ENCODE measurements at places on chromosomes 2 and 18. TPM values are rescaled to one million over a fixed set of nuclear protein-coding genes. Genes with fewer than 3 reads are reported as not detected.

The KATNAL2 gene
- total RNA-seq: 6.0 TPM

The SPATS2L gene
- 115 TPM for total RNA-seq

The C2orf80 gene
- total RNA-seq: not detected

The SIX3 gene
- not detected for total RNA-seq

DNA sequence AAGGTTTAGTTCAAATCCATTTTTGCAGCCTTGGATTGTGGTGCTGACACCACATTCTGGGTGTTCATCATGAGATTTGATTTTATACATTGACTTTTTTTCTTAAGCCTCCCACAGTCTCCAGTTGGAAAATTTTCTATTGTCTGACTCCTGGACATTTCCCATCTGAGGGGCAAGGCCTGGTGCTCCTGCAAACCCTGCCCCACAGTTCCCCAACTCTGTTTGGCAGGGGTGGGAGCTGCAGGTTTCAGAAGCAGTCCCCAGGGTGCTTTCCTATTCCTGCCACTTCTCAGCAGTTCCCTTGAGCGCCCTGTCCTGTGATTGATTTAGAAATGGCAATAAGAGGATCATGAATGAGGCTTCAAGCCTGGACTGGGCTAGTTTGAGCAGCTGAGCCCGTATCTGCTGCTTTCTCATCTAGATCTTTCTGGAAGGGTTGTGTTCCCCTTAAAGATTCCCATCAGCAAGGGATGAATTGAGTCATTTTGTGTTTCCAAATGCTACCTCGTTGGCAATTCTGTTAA is 77.0 kb downstream of the CIB4 start:
- no peak for DNase-seq

GRCh38 chr2:147390475-147390874 is 454.4 kb upstream of the ACVR2A start:
- no peak for DNase-seq

- no peak for DNase-seq
Observed at GRCh38 chr18:52045946-52046675, 293.9 kb upstream of the DCC start.

DNA sequence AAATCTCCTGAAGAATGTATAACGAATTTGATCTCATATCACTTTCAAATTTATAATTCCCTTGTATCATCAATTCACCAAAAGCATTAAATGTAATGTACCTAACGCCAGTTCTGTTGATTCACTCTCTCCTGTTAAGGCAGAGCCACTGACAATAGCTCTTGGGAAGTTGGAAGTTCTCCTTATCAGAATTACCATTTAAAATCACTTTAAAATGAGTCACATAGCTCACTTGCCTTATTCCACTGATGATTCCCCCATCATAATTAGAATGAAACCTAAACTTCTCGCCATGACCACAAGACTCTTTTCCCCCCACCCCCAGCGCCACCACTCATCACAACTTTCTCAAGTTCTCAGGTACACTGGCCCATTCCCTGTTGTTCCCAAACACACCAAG is 117.1 kb downstream of the PID1 start:
- no peak for DNase-seq

Measured in right cardiac atrium (tissue), 5 donors.